ENCODE measurements at places on chromosomes 7 and 10. TPM values are rescaled to one million over a fixed set of nuclear protein-coding genes. Genes with fewer than 3 reads are reported as not detected.

TLX1 gene
- not detected for total RNA-seq

ITGB1 gene
- total RNA-seq = 610 TPM

MEOX2 gene
- total RNA-seq = 17.0 TPM

FGL2 gene
- 1.4 TPM for total RNA-seq
